ENCODE measurements at places on chromosomes 12 and 14.

GRCh38 chr14:21199611-21200560, 44.0 kb upstream of the OR5AU1 start:
- no peak for DNase-seq

DNA sequence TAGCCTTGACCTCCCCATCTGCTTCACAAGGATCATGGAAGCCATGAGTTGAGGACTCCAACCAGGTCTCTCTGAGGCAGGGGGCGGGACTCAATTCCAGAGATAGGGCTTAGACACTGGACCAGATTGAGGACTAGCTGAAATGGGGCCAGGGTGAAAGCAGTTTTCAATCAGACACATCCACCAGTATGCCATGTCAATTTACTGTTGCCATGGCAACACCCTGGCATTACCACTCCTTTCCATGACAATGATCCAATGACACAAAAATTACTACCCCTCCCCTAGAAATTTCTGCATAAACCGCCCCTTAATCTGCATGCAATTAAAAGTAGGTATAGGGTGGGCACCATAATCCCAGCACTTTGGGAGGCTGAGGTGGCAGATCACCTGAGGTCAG, 18.6 kb upstream of the DCAF5 start:
- DNase-seq = no peak

DNA sequence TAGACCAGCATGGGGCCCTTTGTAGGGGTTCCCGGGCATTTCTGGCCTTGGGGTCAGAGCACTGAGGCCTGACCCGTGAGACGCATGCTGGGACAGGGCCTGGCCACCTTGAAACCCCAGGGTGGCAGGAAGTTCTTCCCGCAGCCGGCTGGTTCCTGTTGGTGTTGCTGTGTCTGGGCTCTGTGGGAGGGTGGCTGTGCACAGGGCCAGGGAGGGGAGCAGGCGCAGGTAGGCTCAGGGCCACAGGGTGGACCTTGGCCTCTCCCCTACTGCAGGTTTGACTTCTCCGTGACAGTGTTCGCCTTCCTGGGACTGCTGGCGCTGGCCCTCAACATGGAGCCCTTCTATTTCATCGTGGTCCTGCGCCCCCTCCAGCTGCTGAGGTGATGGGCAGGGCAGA, 48.2 kb downstream of the SLC8B1 start:
- no peak for DNase-seq

- no peak for DNase-seq
Measured at GRCh38 chr12:9211687-9212086, 3.5 kb upstream of the PZP start.

DNA sequence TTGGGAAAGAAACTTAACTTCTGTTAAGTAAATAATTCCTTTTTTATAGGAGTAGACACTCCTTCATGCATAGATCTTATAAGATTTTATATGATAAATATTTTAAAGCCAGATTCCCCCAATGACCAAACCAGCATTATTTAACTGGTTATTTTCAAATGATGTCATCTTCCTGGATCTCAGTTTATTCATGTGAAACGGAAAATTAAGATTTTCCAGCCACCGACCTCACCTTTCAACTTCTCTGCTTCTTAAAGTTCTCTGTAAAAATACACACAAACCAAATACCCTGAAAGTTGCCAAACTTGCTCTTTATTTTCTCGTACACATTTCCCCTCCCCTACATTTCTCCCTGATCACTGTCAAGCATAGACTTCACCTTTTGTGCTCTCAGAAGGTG, 364.2 kb downstream of the GALC start:
- no peak for DNase-seq

DNA sequence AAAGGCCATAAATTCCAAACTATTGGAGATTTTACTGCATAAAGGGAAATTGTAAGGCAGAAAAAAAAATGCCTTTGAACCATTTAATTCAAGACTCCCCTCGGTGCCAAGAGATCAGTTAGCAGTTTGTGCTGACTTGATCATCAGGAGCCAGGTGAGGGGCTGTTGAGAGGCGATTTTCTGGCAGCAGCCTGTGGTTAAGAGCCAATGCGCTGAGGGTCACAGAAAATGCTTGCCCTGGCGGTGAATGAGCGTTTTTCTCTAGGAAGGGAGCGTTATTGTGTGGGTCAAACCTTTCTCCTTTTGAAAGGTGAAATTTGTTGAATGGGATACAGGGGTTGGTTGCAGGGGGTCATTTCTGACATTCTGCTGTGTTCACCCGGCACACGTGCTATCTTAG, 4.7 kb downstream of the SRRM4 start:
- no peak for DNase-seq

- peak; percentile 2 for DNase-seq
Measured at GRCh38 chr12:50132505-50133135, 20.6 kb downstream of the COX14 start.

DNA sequence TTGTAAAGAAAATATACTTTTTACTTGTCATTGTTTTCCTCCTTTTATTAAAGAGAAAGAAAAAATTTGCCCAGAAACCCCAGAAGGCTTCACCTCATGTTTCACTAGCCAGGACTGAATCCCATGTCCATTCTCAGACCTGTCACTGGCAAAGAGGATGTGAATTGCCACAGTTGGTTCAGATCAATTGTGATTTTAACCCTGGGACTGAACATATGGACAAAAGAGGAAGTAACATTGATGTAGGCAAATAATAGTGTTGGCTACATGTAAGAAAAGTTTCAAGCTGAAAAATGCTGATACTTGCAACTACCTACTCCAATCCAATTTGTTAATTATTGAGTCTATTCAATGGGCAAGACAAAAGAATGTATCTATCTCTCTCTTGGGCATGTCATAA, 8.6 kb upstream of the CCDC196 start:
- DNase-seq = no peak

DNA sequence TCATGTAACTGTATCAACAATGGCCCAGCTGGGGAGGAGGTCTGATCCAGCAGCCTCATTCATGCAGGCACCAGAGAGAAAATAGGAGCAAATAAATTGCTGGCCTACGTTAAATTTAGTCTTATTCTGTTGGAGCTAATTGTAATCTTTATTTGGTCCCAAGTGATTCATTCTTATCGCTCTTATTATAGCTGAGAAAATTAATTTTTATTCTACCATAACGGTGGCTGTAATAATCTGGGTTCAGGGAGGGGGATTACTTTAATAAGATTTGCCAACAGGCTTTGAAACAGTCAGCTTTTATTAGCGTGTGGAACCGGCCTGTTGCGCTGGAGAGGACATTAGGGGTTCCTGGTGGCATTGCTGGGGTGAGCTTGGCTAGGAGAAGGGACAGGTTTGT, 254.9 kb downstream of the AACS start:
- DNase-seq = no peak

- no peak for DNase-seq
Measured at GRCh38 chr12:15627995-15628945, 160.9 kb downstream of the EPS8 start.

GRCh38 chr12:89907659-89908058, 199.0 kb upstream of the ATP2B1 start:
- no peak for DNase-seq

DNA sequence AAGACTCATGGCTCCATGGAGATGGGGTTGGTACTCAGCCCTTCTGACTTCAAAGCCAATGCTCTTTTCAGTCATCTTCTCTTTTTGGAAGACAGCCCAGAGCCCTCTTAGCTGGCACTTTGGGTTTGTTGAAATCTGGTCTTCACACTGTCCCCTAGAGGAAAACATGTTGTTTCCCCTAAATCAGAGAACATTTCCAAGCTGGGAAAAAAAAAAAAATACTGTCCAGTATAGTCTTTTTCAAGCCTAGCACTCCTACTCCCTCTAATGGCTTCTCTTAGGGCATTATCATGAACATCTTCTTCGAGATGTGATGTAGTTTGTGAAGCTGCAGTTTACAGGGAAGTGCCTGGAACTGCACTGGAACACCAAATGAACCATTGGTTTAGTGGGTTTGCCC, 3.0 kb upstream of the ZC3H14 start:
- DNase-seq = no peak

DNA sequence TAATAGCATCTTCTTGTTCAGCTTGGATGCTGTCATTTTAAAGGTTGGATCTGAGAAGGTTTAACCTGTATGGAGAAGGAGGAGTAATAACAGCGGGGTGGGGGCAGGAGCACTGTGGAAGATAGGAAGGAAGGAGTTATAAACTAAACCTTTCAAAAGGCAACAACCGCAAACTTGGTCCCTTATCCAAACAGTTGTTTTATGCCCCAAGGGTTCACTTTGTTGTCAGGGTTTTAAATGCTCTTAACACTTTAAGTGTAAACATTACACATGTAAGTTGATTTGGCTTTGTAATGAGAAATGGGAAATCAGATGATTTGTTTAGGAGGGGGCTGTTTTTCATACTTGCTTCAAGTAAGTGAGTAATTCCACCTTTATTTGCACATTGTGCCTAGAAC, 3.0 kb downstream of the NPAS3 start:
- DNase-seq = no peak

DNA sequence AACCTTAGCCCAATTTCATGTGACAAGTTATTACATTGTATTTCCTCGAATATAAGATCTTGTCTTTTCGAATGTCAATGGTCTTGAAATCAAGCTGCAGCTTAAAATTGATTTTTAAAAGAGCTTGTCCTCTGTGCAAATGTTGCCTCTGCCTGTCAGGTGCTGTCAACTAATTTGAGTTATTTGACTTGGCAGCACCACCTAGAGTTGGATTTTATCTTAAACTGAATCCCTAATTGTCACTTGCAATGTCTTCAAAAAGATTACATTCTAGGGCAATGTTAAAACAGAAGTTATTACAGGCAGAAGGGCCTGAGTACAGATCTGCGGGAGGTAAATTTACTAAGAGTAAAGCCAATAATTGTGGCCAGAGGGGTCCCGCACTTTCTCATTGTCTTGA, 26.2 kb upstream of the TUNAR start:
- DNase-seq = no peak

GRCh38 chr14:46352844-46353243, 298.7 kb downstream of the RPL10L start:
- DNase-seq = no peak

DNA sequence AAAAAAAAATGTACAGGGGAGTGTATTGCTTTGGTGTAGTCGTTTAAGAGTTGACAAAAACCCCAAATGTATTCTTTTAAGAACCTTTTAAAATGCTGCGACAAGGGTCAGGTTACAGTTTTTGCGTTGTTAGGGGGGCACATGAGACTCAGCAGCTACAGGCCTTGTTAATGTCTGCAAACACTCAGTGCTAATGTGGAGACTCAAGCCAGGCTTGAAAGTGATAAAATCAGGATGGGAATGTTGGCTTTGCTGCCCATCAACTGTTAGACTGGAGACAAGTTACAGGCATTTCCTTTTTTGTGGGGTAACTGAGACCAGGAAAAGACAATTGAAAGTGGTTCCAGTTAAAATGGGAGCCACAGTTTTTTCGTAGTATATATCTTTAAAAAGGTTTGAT, 84.8 kb downstream of the PRKCH start:
- peak; percentile 40 for DNase-seq

GRCh38 chr12:50344775-50345174, 51.6 kb downstream of the FAM186A start:
- DNase-seq = no peak

GRCh38 chr12:90205165-90205564, 496.5 kb upstream of the ATP2B1 start:
- no peak for DNase-seq

DNA sequence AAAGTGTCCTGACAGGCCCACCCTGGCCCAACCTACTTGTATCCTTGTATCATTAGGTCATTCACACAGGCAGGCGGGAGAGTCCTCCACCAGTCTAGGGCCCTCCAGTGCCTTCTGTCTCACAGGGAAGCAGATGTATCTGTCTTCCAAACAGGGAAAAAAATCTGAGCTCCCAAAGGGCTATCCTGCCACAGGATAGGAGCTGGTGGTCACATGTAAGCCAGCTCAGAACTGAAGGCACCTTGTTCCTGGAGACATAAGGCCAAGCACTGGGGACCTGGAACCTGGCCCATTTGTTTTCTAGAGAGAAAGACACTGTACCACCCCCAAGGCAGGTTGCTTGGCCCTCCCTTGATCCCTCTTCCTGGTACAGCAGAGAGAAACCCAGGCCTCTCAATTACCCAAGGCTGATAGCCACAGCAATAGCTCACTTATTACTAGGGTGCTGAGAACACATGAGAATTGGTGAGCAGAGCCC, 19.4 kb upstream of the PLEKHH1 start:
- no peak for DNase-seq

- DNase-seq = no peak
Measured at GRCh38 chr14:51525739-51526138, 126.0 kb upstream of the FRMD6 start.

DNA sequence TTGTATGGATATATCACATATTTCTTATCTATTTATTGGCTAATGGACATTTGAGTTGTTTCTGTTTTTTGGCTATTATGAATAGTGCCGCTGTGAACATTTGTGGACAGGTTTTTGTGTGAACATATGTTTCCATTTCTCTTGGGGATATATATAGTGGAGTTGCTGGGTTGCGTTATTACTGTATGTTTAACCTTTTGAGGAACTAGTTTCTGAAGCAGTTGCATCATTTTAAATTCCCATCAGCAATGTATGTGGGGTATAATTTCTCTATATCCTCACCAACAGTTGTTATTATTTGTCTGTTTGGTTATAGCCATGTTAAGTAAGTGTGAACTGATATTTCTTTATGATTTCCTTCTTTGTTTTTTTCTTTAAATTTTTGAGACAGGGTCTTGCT, 10.7 kb downstream of the TCTN2 start:
- DNase-seq = no peak

GRCh38 chr12:79415321-79415720, 275.4 kb downstream of the PAWR start:
- DNase-seq = no peak

DNA sequence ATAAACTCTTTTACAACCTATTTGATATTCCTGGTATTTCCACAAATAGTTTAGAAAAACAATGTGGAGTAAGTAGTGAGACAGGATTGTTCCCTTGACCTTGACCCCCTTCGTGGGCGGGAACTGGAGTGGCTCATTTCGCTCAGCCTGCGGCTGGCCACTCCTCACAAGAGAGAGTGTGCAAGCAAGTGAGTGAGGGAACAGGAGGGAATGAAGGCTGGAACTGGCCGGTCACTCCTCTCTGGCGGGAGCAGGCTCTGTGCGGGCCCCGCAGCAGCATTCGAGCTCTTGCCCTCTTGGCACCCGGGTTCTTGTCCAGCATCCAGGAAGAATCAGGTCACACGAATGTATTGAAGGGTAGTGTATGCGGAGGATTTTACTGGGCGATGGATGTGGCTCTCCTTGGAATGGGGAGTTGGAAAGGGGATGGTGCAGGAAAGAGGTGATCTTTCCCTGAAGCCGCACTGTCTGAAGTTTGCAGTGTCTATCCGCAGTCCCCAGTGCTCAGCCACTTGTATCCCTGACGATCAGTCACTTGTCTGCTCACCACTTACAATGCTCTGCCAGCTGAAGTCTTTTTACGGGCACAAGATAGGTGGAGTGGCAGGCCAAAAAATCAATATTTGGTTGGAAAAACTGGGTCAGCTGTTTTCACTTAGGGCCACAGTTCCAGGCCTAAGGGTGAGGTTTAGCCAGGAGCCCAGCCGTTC, 28.0 kb upstream of the TXNRD1 start:
- DNase-seq = peak; percentile 69

DNA sequence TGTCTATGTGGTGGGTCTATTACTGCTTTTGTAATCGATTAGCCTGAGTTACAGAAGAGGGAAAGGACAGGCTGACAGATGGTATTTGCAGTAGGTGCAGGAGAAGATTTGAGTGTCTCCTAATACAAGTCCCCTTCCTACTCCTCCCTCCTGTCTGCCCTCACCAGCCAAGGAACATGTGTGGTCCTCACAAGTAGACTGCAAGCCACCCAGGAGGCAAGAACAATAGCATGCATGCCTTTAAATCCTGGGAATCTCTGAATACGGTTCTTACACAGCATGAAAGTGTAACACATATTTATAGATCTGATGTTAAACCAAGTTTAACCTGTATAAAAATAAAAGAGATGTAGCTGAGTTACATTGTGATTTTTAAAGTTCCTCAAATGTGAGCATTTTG, 117.0 kb downstream of the PTCSC3 start:
- no peak for DNase-seq
